NCI-H524 (cell line): ENCODE measurements at places on chromosomes 4 and X.

DNA sequence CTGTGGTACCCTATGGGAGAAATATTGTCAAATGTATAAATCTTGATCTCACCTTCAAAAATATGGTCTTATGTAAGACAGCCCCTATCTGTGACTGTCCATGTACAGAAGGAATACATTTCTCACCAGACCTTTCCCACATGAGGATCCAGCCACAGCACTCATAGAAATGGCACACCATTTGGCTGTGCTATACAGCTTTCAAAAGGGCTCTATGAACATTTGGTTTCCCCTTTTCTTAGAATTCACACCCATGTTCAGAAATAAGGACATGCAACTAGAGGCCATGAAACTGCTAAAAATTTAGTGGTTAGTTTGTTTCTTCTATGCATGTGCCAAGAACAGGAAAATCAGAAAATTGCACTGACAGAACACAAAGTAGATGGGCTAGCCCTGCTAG, 62.7 kb downstream of the ANTXR2 start:
- DNase-seq, result no peak

DNA sequence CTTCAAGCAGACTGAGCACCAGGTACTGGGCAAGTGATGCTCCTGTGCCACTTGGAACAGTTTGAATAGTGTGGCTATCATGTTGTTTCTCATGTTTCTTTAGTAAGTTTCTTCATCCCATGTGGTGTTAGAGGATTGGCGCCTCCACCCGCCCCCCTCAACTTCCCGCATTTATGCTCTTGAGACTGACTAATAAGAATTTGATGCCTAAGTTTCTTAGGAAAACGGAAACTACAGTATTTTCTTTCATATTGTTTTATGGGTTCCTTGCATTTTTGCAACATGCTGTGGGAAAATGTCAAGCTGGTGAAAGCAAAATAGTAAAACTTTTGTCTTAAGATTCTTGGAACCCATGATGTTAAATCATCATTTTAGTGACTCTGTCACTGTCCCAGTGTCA, 101.2 kb upstream of the SLC4A4 start:
- no peak for DNase-seq

- peak; percentile 14 for DNase-seq
Observed at GRCh38 chr4:84751707-84752106, 168.8 kb downstream of the CDS1 start.

- no peak for DNase-seq
Observed at GRCh38 chr4:154086247-154086646, 297.4 kb upstream of the SFRP2 start.

GRCh38 chr4:3335385-3335784, 42.6 kb downstream of the RGS12 start:
- peak; percentile 55 for DNase-seq

DNA sequence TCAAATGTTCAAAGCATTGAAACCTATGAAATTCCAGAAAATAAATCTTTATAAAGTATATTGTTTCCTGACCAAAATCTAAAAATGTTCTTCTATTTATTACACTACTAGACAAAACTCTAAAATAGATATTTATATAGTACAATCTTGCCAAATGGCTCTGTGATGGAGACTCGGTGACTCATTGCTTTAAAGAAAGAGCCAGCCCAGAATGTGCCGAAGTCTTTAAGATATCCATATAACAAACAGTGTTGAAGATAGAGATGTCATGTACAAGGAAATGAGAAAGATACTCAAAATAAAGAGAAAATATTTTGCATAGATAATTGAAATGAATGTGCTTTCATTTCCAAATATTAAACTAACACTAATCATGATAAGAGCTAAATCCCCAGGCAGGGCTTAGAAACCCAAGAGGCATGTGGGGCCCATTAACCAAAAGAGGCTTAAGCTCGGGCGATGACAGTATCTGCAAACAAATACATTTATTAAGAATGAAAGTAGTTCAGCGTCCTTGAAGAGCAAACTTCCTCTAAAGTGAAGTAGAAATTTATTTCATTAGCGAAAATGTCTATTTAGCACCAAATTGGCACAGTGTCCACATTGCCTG, 102.1 kb upstream of the FAM9B start:
- peak; percentile 15 for DNase-seq

DNA sequence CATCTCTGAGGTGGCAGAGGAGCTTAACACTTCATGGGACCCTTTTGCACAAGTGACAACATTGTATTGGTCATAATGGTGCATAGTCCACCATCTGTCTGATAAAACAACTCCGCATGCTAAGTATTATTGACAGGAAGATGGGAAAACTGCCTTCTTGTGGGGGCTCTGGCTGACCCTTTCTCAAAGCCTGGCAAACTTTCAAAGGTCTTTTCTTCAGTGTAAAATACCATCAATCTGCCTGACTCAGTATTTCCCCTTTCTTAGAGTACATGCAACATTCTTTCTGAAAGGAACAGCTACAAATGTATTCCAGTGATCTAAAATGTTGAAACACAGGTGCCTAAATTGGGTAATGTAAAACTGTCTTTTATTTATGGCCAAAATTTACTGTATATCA, 89.1 kb downstream of the NAA11 start:
- no peak for DNase-seq

- DNase-seq, result peak; percentile 11
Observed at GRCh38 chr4:159069922-159070321, 33.0 kb upstream of the RAPGEF2 start.

GRCh38 chr4:123941306-123941705, 544.7 kb downstream of the SPRY1 start:
- no peak for DNase-seq

DNA sequence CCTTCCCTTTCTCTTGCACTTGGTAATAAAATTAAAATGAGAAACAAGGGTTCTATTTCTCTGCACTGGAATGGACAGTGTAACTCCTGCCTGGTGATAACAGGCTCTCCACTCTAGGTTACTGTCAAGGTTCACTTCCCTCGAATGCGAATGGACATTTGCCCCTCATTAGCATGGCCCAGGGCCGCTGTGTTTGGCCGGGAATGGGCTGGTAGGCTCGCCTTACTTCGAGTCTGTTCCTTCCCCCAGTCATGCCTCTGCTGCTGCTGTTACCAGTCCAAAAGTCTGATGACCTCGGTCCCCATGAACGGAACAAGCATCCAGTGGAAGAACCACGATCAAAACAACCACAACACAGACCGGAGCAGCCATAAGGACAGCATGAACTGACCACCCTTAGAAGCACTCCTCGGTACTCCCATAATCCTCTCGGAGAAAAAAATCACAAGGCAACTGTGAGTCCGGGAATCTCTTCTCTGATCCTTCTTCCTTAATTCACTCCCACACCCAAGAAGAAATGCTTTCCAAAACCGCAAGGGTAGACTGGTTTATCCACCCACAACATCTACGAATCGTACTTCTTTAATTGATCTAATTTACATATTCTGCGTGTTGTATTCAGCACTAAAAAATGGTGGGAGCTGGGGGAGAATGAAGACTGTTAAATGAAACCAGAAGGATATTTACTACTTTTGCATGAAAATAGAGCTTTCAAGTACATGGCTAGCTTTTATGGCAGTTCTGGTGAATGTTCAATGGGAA, 61.5 kb downstream of the EDNRA start:
- no peak for DNase-seq

GRCh38 chr4:131644619-131645018, 1504.5 kb upstream of the PCDH10 start:
- DNase-seq, result peak; percentile 8

- no peak for DNase-seq
Observed at GRCh38 chr4:24650849-24651640, 66.7 kb upstream of the DHX15 start.

- no peak for DNase-seq
Observed at GRCh38 chr4:2652415-2653160, 103.5 kb downstream of the TNIP2 start.
